ENCODE measurements at places on chromosomes 1 and 21.

GRCh38 chr21:22115746-22116145, 1117.5 kb downstream of the NCAM2 start:
- DNase-seq: no peak

DNA sequence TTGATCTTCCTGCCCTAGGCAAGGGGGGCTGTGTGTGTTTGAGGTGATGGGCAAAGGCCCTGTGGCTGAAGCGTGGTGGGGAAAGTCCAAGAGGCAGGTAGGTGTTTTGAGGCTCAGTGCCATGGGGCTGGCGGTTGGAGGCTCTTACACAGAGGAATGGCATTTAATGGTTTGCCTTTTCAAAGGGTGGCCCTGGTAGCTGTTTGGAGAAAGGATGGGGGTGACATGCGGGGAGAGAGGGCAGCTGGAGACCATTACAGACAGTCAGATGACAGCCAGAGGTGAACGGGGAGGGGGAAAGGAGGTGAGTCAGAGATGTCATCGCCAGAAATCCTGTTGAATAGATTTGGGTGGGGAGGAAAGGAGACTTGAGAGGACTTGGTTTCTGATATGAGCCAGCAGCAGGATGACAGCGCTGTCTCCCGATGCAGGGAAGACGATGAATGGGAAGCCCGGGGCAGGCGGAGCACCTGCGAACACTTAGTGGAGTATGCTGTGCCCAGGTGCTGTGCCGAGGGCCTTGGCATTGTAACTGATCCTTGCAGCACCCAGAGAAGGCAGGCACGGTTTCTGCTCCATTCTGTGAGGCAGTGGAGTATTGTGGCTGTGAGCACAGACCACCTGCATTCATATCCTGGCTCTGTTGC, 56.3 kb downstream of the MAN1C1 start:
- DNase-seq: no peak

DNA sequence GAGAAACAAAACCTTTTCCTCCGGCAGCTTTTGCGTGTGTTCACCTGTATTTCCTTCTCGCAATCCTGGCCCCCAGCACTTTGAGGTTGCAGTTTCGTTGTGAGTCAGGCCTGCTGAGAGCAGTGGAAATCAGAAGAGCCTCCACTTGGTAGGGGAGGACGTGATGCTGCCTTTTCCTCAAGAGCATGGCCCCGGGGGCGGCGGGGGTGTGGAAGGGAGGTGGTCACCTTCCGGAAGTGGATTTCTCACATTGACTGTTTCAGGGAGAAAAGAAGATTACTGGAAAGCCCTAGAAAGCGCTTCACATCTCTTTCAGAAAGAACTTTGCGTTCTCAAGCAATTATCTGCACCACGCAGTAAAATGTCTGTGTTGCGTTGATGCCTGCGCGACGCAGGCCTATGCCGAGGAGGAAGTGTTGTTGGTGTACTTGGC, 12.2 kb upstream of the IL10 start:
- peak; percentile 69 for DNase-seq

DNA sequence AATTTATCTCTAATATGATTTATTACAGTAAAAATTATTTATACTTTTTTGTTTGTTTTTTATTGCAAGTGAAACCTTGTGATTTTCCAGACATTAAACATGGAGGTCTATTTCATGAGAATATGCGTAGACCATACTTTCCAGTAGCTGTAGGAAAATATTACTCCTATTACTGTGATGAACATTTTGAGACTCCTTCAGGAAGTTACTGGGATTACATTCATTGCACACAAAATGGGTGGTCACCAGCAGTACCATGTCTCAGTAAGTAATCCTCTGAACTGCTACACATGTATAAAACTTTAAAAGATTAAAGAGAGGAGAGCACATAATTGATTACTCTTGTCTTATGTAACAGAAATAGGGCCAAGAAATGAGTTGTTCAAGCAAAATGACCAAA, 4.5 kb downstream of the CFHR3 start:
- DNase-seq: no peak

DNA sequence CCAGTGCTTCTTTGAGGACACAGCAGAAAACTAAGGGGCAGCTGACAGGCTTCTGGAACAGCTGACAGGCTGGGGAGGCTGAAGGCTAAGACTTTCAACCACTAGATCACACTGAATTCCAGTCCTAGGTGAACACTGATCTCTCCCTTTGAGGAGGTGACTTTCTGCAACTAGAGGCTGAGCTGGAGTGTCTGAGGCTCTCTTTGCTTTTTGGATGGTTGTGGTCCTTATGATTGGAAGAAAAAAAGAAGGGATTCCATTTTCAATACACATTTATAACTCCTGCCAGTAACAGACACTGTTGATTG, 1.4 kb downstream of the IL6R start:
- no peak for DNase-seq

GRCh38 chr21:25608044-25608737, 910 bp upstream of the MRPL39 start:
- peak; percentile 74 for DNase-seq

GRCh38 chr1:41650028-41650880, 165.8 kb upstream of the EDN2 start:
- DNase-seq: no peak

- no peak for DNase-seq
Measured at GRCh38 chr1:47940779-47941178, 56.4 kb downstream of the TRABD2B start.

- DNase-seq: no peak
Measured at GRCh38 chr21:35737899-35738346, 322.4 kb downstream of the SETD4 start.

DNA sequence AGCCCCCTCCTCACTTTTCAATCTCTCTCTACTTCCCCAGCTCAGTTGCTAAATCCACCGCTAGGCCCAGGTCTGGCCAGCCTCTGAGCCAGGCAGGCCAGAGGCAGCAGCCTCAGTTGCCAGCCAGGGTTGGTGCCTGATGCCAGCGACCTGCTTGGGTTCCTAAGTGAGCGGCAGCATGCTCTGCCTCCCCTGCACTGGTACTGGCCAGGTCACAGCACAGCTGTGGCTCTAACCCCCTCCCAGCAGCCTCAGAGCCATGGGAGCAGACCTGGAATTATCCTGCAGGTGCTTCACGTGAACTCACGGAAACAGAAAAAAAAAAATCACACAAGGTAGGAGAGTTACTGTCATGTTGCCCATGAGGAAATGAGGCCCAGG, 82.5 kb upstream of the ATF3 start:
- no peak for DNase-seq

DNA sequence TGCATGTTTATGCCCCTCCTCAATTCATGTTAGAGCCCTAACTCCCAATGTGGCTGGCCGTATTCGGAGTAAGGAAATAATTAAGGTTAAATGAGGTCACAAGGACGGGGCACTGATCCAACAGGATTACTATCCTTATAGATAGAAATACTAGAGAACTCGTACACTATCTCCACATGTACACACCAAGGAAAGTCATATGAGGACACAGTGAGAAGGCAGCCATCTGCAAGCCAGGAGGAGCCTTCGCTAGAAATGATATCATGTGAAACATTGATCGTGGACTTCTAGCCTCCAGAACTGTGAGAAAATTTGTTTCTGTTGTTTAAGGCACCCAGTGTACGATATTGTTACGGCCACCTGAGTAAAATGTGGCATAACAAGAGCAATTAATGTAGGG, 79.7 kb downstream of the FAF1 start:
- no peak for DNase-seq

DNA sequence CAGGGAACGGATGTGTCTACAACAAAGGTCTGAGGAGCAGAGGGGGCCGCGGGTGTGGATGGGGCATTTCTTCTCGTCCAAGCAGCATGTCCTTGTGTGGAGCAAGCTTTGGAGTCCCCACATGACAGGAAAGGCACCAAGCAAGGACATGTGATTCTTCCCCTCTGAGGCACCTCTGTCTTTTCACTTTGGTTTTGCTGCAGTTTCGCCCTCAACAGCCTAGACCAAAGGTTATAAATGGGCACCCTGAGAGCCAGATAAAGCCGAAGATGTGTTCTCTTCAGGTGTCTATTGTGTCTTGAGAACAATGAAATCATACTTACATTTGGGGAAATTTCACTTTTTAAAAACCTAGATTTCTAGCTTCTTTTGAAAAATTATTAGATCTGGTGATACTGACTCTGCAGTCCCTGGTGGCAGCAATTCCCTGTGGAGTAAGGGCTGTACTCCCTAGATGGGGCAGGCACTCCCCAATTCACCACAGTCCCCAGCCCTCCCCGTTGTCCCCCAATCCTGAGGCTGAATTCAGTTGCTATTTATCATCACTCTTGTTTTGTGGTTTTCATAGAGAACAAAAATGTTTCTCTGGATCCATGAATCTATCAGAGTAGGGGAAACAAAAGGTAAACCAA, 28.8 kb upstream of the IKBKE start:
- DNase-seq: no peak

DNA sequence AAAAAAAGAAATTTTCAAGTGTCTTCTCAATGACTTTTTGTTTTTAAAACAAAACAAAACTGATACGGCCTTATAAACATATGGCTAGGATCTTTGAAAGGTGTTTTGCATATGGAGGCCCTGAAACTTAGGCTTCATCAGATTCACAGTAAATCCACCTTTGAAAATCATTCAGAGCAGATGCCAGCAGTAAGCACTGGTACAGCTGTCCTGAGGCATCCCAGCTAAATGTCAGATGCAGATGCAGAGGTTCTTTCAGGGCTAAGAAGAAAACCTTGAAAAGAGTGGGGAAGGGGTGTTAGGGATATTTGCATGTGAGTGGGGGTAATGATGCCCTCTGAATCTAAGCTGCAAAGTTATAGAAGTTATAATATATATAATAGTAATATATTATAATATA, 56.2 kb upstream of the GNG12 start:
- no peak for DNase-seq

DNA sequence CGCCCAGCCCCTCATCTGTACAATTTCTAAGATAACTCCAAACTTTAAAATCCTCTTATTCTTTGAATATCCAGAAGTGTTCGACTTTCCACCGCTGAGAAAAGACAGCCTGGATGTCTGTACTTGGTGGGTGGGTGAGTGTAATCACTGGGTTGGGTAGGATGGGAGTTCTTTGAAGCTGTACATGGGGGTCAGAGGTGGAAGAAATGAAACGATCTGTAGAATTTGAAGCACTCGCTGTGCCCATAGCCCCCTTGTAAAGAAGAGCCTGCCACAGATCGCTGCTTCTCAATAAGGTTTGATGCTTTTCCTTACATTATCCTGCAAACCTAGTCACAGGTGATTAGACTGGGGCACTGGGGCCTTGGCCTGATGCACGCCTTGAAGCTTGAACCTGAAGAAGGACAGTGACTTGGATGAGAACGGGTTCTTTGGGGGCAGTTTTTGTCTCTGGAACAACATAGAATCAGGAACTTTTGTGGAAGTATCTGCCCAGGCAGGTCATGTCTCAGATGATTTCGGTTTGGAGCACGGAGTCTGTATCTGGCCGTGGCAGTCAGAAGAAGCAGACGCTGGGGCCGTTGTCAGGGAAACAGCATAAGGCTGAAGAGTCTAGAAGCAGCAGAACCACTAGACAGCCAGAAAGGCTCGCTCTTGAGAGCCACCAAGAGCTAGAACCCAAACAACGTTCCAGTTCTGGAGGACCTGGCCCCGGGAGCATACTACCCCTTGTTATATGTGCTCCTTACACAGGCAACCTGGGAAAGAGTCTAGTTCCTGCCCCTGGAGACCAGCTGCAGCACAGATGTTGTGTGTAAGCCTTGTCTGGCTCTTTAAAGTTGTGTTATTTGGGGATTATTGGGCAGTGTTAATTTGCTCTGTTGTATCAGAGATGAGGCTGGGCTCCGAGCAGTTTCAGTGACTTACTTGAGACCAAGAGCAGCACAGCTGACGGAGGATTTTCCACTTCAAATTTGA, 45.1 kb upstream of the SCCPDH start:
- DNase-seq: no peak

- DNase-seq: no peak
Measured at GRCh38 chr1:160548183-160548582, 25.1 kb upstream of the SLAMF6 start.

- DNase-seq: no peak
Measured at GRCh38 chr1:7325254-7325653, 445.8 kb upstream of the VAMP3 start.

GRCh38 chr1:21852282-21853130, 40.4 kb downstream of the LDLRAD2 start:
- no peak for DNase-seq

- DNase-seq: no peak
Measured at GRCh38 chr1:180482425-180483275, 19.7 kb downstream of the ACBD6 start.

- DNase-seq: no peak
Measured at GRCh38 chr1:152739841-152740240, 18.0 kb upstream of the KPRP start.

DNA sequence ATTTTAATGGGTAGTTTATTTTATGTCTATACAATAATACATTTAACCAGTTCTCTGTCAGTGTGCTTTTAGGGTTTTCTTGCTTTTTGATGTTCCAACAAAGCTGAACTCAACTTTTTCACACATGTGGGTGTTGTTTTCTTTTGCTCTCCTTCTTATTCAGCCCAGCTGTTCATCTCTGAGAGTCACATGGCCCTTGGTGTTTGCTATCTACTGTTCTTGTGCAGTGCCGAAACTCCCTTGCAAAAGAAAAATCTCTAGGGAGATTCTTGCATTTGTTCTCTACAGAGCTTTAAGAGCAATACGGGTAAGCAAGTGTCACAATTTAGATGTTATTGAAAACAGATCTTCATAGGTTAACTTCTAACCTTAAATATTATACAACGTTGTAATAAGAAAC, 281.1 kb upstream of the CXADR start:
- no peak for DNase-seq

DNA sequence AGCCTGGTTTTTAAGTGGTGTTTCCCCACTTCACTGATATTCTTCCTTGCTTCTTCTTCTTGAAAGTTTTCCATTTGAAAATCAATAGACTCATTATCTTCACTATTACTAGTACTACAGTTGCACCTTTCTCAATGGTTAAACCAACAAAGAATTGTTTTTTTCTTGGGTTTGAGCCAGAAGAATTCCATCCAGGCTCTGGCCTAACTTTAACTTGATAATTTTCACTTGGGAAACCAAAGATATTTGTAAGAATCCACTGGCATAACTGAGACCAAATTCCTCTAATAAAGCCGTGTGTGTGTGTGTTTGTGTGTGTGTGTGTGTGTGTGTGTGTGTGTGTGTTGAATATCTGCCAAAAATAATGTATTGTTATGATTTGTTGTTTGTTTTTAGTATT, 103.2 kb downstream of the SGIP1 start:
- no peak for DNase-seq

DNA sequence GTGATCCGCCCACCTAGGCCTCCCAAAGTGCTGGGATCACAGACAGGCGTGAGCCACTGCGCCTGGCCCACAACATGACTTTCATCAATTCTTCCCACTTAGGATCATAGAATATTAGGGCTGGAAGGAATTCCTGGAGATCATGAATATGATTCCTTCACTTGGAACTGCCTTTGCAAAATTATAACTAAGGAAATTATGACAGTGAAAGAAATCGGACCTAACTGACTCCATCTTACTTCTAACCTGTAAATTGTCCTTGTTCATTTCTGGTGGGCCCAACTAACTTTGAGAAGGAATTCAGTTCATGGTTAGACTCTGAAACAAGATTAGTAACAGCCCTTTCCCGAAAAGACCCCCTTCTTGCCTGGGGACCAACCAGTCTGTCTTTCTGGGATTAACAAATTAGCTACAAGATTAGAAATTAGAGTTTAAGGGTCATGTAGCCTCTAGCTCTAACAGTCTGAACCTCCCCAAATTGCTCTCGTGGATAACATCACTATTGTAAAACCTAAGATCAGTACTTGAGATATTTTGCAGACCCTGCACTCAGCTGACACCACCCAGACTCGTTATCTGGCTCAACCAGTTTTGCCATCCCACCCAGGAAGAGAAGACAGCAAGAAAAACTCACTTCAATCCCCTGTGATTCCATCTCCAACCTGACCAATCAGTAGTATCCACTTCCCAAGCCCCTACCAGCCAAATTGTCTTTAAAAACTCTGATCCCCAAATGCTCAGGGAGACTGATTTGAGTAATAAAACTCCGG, 14.7 kb downstream of the ZBTB8OS start:
- no peak for DNase-seq
